ENCODE measurements at places on chromosomes 6 and 20.
A peak's percentile ranks its signal among the peaks of the same experiment; 100 is the strongest.

- no peak for DNase-seq
Measured at GRCh38 chr20:38747495-38748096, 664 bp upstream of the ACTR5 start.

DNA sequence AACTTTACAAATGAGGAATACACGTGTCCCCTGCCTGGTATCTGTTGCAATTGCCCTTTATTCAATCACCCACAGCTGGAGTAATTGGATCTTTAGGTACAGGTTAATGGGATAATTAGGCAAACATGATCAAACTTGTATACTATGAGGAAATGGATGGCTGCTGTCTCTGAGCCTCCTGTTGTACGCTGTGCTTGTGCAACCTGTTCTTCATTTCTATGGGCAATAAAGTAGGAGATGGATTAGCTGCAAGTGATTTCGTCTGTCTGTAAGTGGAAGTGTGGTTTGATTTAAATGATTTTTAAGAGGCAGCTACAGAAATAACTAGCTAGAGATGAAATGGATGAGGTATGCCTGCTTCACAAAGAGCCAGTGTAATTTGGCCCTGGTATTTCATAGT is 474.1 kb downstream of the RNF144B start:
- DNase-seq: no peak

GRCh38 chr6:27518881-27519795 is 46.2 kb upstream of the ZNF184 start:
- DNase-seq: peak; percentile 82

- DNase-seq: peak; percentile 47
Measured at GRCh38 chr6:136763716-136764516, 28.4 kb downstream of the MAP3K5 start.

DNA sequence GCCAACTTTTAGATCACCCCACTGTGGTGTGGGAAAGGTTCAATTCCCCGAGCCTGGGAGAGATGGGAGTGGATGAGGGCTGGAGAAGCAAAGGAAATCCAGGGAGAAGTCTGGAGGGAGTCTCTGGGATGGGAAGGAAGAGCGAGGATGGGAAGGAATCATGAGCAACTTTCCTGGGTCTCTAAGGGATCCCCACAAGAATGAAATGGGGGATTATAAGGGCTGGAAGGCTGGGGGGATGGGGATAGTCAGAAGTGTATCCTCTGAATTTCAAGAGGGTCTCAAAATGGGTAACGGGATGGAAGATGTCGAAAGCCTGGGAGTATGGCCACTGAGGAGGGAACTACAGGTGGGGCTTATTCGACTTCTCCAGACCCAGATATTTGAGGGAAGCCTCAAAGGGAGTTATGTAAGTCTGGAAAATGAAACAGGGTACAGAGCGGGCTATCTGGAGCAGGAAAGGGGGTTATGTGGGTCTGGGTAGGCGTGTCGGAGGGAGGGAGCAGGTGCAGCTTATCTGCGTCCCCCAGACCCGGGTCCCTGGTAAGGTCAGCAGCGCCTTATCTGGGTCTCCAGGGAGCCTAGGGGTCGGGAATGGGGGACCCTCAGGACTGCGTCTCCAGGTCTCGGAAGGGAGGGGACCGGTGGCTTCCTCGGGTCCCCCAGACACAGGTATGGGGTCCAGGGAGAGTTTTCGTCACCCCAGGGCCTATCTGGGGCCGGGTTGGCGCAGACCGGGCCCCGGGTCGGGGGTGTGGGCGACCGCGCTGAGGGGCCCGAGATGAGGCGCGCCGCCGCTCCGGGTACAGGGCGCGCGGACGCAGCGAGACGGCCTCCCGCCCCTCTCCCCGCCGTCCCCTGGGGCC is 550 bp downstream of the PLAGL2 start:
- no peak for DNase-seq

GRCh38 chr6:1574083-1574761 is 35.5 kb upstream of the FOXC1 start:
- DNase-seq: no peak

- no peak for DNase-seq
Measured at GRCh38 chr20:57880571-57880892, 170.7 kb upstream of the PMEPA1 start.

GRCh38 chr20:23386304-23387117 is 24.5 kb downstream of the GZF1 start:
- no peak for DNase-seq

DNA sequence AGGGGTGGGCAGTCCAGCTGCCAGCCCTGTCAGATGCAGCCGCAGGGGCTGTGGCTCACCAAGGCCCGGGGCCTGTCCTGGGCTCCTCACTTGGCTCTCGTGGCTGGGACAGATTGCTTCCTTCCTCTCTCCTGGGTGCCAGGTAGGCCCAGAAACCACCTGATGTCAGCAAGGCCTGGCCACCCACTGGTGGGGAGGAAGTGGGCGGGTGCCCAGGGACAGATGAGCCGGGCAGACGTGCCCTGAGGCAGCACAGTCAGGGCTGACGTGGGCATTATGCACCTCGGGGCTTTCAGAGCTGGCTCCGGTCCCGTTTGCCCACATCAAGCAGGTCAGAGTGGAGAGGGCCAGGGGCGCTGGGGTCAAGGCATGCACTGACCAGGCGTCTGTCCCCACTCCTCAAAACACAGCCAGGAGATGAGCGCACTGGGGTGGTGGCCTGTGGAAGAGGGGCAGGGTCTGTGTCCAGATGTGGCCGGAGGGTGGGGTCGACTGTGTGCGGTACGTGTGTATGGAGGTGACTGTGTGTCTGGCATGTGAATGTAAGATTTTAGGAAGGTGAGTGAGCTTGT is 133.2 kb upstream of the PTPN1 start:
- DNase-seq: no peak

DNA sequence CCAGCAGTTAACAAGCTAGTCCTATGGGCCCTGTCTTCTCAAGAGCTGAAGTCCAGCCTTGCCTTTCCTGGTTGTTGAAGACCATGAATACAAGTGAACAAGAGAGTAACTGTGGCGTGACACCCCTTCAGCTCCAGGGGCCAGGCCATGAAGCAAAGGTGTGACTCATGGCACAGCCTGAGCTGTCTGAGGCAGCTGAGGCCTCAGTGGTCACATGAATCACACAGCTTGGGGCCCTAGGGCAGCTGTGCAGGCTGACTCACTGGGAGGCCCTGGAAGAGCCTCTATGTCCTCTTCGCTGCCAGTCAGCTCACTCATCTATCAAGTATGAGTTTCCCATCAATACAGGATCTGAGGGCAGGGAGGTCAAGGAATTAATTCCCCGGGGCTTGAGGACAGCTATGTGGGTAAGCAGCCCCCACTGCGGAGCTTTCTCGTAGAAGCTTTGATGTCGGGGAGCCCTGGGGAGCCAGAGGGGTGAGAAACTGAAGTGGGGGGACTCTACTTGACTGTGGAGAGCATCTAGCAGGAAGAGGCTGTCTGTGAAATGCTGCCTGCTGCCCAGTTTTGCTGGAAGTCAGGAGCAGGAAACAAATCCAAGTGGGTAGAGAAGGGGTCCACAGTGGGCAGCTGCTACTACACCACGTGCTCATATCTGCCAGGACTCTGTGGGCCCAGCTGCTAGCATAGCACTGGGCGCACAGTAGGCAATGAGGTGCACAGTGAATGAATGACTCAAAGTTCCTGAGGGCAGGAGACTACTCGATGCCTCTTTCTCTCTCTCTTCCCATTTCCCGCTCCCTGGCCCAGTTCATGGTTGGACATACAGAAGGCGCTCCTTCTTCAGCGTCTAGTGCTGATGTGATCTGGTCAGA is 13.7 kb upstream of the FAM83C start:
- DNase-seq: no peak

DNA sequence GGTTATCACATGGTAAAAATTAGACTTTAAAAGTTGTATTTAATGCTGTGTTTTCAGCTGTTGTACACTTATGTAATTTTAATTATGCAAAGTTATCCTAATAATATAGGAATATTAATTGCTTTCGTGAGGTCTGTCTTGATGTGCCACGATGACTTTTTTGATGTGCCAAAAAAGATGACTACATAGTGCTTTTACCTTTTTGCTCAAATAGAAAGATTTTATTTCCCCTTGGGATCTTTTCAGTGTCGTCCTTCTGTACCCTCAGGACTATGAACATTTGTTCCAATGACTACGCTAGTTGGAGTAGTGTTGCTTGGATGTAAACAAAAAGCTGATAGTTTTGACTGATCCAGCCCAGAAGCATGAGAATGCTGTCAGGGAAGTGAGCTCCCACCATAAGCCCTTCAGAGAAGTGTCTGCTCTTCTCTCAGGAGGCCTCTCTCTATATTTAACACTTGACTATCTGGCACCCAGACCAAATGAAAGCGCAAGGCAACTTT is 1.2 kb upstream of the CD164 start:
- DNase-seq: no peak

DNA sequence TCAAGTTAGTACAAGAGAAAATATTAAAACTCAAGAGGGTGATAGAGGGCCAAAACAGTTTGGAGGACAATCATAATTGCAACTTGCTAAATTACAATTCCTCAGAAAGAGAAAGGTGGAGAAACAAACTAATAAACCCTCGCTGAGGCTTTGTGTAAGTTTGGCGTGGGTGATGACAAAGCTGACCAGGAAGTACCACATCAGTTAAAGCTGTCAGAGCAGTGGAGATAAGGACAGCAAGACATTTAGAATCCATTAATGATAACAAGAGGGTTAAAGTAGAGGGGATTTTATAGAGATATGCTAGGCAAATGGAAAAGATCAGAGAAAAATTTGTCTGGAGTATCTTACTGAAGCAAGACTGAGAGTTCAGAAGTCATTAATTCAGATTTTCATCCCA is 334.4 kb downstream of the TFAP2B start:
- DNase-seq: no peak

- DNase-seq: no peak
Measured at GRCh38 chr6:44534291-44534690, 146.8 kb downstream of the CDC5L start.

GRCh38 chr6:55046869-55047422 is 127.4 kb upstream of the HCRTR2 start:
- DNase-seq: no peak

GRCh38 chr20:25325073-25325472 is 65.6 kb downstream of the ABHD12 start:
- no peak for DNase-seq

DNA sequence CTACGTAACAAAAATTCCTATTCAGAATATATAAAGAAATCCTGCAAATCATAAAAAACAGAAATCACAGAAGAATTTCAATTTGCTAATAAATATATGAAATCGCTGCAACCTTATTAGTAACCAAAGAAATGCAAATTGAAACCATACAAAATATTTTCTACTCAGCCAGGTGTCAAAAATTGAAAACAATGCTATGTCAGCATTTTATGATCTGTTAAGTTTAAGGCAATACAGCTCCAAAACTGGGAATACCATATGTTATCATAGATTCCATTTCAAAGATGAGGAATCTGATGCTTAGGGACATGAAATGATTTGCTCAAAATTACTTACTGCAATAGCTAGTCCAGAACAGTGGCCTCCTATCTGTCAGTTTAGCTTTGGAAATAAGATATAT is 168.9 kb downstream of the ID4 start:
- no peak for DNase-seq

- no peak for DNase-seq
Measured at GRCh38 chr6:128763599-128764300, 119.2 kb upstream of the LAMA2 start.

GRCh38 chr6:5287205-5287965 is 26.1 kb downstream of the FARS2 start:
- no peak for DNase-seq

DNA sequence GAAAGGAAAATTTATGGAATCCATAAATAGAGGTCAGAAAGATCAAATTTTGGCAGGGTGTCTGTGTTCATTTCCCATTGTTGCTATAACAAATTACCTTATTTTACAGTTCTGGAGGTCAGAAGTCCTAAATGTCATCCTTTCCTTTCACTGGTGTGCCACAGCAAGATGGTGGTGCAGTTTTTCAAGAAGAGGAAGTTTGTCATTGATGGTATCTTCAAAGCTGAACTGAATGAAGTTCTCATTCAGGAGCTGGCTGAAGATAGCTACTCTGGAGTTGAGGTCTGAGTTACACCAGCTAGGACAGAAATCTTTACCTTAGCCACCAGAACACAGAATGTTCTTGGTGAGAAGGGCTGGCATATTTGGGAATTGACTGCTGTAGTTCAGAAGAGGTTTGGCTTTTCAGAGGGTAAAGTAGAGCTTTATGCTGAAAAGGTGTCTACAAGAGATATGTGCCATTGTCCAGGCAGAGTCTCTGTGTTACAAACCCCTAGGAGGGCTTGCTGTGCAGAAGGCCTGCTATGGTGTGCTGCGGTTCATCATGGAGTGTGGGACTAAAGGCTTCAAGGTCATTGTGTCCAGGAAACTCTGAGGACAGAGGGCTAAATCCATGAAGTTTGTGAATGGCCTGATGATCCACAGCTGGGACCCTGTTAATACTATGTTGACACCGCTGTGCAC is 7.2 kb upstream of the CCNC start:
- DNase-seq: no peak

DNA sequence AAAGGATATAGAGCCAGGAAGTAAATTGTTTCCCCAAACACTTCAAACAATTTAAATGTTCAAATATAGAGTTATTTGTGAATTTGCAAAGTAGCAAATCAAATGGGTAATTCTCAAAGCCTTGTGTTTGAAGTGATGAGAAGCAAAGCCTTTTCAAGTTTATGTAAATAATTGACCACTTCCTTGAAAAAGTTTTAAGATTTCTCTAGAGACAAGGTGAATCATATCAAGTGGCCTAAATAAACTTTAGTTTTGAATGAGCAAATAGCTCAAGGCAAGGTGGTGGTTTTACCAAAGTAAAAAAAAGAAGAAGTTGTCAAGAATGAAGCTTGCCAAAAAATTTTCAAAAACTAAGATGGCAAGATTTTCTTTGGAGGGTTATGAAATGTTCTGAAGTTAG is 42.6 kb upstream of the IFNGR1 start:
- DNase-seq: peak; percentile 73

GRCh38 chr6:28927846-28928245 is 4.1 kb upstream of the TRIM27 start:
- no peak for DNase-seq

GRCh38 chr20:23603321-23603720 is 2.4 kb downstream of the CST9 start:
- DNase-seq: no peak

- DNase-seq: peak; percentile 62
Measured at GRCh38 chr6:151702851-151703658, 104.4 kb upstream of the ESR1 start.

GRCh38 chr6:138159246-138159645 is 2.5 kb upstream of the ARFGEF3 start:
- DNase-seq: no peak

- no peak for DNase-seq
Measured at GRCh38 chr20:50724112-50724725, 7.2 kb upstream of the PARD6B start.

Measured in GM06990 (cell line).